ENCODE measurements at places on chromosomes 5 and 9.

DNA sequence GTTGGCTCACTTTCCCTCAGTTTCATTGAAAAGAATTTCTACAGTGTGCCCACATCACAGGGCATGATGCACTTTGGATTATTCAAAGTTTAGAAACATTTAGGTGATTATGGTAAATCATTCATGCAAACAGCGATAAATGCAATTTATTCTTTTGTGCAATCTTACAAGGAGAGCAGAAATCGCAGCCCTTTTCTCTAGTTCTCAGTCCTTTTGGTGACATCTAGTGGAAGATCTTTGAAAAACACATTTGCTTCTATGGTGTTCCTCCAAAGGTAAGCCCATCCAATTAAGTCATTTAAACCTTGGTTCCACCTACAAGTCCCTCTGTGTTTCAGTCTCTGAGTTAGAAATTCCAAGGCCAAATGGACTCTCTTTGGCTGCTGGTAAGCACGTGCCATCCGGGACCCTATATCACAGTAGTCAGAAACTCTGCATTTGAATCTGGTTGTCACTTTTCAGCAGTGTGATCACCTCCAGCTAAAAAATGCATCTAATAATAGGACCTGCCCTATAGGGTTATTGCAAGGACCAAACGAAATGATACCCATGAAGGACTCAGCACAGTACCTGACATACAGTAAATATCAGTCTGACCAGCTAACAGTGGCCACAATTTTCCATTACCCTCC, 66.4 kb downstream of the MACROH2A1 start:
- peak; percentile 67 for DNase-seq

DNA sequence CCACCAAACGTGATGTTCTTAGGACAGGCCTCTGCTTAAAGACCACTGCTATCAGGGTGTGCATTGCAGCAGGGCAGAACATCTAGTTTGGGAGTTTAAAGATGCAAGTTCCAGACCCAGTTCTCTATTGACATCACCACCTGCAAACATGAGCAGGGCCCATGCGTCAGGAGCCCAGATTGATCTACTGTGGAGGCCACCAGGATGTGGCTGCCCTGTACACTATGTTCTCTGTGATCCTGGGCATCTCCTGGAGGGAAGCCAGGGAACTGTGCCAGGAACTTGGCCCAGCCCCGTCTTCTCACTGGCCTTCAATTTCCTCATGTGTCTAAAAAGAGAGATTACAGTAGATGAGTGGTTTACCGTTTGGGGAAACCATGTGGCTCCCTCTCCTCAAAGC, 87.1 kb downstream of the PDE6A start:
- peak; percentile 62 for DNase-seq

GRCh38 chr9:112286926-112287325, 46.5 kb downstream of the PTBP3 start:
- no peak for DNase-seq

DNA sequence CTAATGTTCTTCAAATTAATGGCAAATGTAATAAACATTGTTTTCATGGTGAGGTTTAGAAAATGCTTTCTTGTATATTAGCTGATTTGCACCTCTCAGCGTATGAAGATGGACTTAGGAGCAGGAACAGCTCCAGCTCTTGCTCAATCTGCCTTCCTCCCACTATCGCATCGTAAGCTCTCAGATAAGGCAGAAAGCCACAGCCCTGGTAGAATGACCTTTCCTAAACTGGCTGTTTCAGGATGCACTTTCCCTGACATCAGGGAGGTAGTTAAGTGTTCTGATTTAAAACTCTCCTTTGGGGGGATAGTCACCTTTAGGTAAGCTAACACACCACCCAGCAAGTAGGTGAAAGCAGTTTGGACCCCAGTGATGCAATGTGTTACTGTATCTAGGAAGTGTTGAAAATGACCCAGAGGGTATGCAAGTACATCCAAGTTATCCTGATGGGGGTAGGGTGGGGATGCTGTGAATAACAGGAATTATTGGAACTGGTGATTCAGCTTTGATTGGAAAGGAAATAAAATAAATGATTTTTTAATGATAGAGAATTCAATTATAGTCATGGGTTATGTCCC, 72.3 kb downstream of the LMNB1 start:
- DNase-seq, result no peak

- no peak for DNase-seq
Observed at GRCh38 chr5:132455614-132456115, 34.9 kb downstream of the IRF1 start.

- DNase-seq, result no peak
Observed at GRCh38 chr5:127814588-127814973, 111.4 kb downstream of the CCDC192 start.

- no peak for DNase-seq
Observed at GRCh38 chr9:133967024-133967741, 24.9 kb downstream of the VAV2 start.

DNA sequence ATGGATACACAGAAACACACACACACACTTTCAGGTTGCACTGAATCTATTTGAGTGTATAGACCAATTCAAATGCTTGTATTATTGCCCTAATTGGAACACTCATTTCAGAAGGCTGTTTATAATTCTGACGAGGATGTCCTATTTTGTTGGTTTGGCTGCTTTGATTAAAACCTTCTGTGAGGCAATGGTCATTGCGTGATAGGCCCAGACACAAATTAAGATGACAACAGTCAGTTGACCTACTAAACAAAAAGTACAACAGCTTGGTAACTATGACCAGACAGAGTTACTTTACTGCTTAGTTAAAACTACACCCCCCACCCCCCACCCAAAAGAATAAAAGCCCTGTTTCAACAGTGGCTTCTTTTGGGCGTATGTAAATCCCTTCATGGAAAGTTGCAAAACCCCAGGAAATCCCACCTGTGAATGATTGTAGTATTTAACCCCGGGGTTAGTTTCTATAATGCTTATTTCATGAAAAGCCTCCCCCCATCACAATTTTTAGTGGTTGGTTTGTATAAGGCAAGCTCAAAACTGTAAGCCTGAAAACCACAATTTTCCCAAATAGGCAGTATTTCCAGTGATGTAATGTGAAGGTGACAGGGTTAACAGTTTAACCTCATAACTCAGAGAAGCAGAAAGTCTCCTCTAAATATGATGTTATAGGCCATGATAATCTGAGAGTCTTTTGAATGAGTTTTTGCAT, 340.8 kb downstream of the FGF10 start:
- DNase-seq, result no peak

DNA sequence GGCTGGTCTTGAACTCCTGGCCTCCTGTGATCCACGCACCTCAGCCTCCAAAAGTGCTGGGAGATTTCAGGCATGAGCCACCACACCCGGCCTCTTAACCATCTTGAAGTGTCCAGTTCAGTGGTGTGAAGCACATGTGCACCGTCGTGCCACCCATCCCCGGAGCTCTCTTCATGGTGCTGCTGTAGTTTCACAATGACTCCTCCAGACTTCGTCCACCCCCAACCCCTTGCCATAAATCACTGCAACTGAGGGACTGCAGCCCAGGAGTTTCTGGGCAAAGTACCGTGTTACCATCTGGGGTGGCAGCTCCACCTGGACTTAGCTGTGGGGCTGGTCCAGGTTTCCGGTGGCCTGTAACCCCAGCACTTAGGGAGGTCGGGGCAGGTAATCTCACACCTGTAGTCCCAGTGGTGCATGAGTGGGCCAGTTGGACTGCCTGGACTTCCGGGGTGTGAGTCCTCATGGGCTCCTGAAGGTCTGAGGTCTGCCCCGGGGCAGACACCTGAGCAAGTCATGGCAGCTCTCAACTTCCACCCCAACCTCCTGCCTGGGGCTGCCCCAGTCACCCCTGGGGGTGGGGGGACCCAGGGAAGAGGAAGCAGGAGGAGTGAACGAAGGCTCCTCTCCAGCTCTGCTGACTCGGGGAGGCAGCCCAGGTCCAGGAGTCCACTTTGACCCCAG, 6.6 kb upstream of the N4BP3 start:
- DNase-seq, result no peak

GRCh38 chr5:58085800-58086199, 374.1 kb downstream of the PLK2 start:
- DNase-seq, result no peak

GRCh38 chr5:2165203-2165602, 282.5 kb upstream of the IRX4 start:
- DNase-seq, result no peak

DNA sequence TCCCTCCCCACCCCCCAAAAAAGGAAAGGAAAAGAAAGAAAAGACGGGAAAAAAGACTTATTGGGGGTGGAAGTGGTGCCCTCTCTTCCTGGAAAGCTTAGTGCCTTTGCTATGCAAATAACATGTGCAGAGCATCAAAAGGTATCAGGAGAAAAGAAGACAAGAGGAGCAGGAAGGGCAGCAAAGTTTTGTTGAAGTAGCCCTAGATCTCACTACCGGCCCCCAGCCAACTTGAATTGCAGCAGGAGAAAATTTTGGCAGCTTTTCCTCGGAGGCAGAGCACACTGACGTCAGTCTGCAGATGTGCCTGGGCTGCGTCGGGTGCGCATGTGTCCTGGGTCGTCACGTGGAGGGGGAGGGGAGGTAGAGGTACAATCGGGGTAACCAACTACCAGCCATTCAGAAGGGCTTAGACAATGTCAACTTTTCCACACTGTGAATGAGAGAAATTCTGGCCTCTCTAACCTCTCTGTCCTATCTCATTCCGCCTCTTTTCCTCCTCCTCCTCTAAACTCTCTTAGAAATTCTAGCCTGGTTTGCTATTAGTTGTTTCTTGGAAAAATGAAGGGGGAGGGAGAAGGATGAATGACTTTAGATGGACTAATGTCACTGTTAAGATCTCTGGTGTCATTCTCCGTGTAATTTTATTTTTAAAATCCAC, at the start of gene ADAMTS6:
ADAMTS6 (minus strand) TSS at position 286 of the 661 bp plus-strand sequence. CDS start 8,247 bp downstream, outside the sequence.
- DNase-seq, result peak; percentile 28

DNA sequence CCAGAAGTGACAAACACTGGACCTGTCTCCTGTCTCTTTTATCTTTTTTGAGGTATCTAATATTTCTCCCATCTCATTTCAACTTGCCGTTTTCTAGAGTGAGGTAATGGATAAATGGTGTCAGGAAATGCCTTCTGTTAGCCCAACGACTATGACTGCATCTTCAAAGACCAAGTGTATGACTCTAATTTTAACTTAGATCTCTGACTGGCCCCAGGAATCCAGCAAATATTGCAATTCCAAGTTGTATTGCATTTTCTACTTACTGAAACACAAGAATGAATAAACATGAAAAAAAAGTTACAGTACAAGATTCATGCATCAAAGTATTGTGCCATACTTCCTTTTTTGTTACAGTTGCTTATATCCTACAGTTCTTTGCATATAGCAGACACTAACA, 26.3 kb downstream of the SLC28A3 start:
- no peak for DNase-seq

- no peak for DNase-seq
Observed at GRCh38 chr5:121378559-121379359, 472.9 kb upstream of the FTMT start.

GRCh38 chr5:160507221-160507721, 85.6 kb downstream of the PTTG1 start:
- DNase-seq, result no peak

DNA sequence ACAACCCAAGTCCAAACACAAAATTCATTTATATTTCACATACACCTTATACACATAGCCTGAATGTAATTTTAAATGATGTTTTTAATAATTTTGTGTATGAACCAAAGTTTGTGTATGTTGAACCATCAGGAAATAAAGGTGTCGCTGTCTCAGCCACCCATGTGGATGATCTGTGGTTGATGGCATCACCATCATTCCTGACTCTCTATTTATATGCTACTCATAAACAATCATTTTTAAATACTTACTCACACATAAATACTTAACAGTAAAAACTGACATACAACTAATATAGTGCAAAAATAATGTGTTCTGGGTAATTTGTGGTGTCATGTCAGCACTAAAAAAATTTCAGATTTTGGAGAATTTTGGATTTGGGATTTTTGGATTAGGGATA, 38.4 kb downstream of the SMC5 start:
- no peak for DNase-seq

- no peak for DNase-seq
Observed at GRCh38 chr5:31066655-31067328, 126.7 kb upstream of the CDH6 start.

DNA sequence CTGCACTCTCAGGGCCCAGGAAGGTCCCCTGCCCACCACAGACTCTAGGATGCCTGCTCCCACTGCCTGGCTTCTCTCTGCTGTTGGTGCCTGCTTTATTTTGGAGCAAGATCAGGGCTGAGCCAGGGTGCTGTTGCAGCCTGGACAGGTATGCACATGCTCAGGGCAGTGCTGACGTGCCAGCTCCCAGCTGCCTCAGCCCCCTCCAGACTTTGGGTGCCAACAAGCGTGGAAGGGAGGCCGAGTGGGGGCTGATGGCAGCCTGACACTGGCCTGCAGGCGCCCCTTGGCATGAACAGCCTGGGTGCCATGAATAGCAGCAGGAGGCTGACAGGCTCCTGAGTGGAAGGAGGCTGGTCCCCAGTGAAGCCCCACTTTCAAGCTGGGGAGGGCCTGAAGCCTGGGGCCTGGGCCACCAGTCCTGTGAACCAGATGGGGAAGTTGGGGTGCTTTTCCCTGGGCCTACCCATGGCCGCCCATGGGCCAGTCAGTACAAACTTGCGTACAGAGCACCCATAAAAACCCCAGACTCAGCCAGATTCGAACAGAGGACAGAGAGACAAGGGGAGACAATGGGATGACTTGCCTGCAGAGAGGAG, 6.8 kb downstream of the AMBP start:
- no peak for DNase-seq

DNA sequence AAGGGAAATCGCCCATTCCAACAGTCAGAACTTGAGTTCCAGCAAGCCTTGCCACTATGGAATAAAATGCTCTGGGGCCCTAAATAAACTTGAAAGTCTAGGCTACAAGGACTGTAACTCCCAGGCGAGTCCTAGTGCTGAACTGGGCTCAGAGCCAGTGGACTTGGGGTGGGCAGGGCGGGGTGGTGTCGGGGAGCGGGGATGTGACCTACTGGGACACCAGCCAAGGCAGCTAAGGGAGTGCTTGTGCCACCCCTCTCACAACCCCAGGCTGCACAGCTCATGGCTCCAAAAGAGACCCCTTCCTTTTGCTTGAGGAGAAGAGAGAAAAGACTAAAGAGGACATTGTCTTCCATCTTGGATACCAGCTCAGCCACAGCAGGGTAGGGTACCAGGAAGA, 61.5 kb downstream of the MEIKIN start:
- DNase-seq, result no peak

- DNase-seq, result peak; percentile 78
Observed at GRCh38 chr9:107260437-107261081, 22.5 kb upstream of the RAD23B start.

- DNase-seq, result no peak
Observed at GRCh38 chr5:54803471-54804011, 181.9 kb downstream of the ESM1 start.

GRCh38 chr5:156230887-156231286, 96.1 kb upstream of the SGCD start:
- no peak for DNase-seq
